ENCODE measurements at places on chromosomes 12 and 14.
A peak's percentile ranks its signal among the peaks of the same experiment; 100 is the strongest.

DNA sequence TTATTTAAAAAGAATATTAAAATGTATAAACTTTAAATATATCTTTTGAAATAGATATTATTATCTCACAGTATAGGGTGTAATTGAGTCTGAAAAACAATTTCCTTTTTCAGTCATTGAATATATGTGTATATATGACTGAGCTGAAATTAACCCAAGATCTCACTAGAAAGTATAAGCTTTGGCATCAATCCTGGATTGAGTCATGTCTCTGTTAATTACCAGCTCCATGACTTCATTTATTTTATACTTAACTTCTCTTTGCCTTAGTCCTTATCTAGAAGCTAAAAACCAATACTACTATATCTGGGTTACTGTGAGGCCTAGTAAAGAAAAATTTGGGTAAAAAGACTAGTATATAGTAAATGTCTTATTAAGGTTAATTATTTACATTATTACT is 1020.3 kb downstream of the LRFN5 start:
- DNase-seq, result no peak

DNA sequence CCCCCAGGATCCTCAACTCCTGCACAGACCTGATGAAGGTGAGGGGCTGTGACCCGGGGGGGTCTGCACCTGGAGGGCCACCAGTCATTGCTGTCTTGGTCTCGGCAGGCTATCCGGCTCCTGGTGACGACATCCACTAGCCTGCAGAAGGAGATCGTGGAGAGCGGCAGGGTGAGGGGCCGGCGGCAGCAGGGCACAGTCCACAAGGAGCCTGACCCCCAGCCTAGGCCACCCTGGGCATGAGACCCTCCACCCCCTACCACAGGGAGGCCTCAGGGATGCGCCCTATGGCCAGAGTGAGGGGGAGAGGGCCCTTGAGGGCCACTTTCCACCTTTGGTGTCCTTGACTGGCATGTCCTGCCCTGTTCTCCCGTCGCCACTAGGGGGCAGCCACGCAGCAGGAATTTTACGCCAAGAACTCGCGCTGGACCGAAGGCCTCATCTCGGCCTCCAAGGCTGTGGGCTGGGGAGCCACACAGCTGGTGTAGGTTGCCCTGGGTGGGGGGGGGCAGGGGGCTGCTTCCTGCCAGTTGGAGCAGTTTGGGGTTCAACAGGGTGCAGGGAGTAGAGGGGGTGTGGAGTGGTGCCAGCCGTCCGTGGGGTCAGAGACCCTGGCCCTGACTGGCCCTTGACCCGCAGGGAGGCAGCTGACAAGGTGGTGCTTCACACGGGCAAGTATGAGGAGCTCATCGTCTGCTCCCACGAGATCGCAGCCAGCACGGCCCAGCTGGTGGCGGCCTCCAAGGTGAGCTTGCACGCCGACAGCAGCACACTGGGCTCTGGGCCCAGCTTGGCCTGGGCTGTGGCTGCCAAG is 25.0 kb downstream of the HIP1R start:
- peak; percentile 72 for DNase-seq

DNA sequence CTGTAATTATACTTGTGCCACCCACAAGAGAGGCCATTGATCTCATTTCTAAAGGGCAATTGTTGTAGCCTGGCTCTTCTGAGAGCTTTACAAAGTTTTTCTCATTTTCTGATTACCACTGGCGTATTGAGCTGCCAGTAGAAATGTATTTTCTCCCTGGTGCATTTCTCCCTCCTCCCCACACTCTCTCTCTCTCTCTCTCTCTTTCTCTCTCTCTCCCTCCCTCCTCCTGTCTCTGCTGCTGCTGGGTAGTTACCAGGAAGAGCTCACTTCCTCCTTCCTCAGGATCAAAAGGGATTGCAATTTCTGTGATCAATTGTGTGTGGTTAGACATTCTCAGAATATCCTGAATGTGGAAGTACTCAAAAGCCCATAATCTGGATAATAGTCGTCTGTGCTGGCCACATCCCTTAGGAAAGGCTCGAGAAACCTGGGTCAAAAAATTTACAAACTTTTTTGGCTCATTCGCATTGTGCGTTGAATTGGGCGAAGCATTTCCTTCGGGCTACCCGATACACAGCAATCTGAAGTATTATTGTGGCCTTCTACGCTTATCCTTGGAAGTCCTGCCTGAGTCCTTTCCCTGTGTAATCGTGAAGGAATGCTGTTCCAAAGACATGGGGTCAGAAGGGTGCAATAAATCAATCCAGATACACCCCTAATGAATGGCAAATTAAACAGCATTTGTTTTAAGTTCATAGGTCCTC is 254.8 kb downstream of the MSRB3 start:
- no peak for DNase-seq

- no peak for DNase-seq
These were observed 267.7 kb downstream of the MED13L start for GRCh38 chr12:116009805-116010204.

- no peak for DNase-seq
These were observed 191.3 kb downstream of the ANO6 start for GRCh38 chr12:45406988-45407850.

GRCh38 chr14:68362846-68363245 is 430.0 kb downstream of the ZFP36L1 start:
- no peak for DNase-seq

- no peak for DNase-seq
These were observed 1077.0 kb downstream of the LRFN5 start for GRCh38 chr14:42683707-42684106.

DNA sequence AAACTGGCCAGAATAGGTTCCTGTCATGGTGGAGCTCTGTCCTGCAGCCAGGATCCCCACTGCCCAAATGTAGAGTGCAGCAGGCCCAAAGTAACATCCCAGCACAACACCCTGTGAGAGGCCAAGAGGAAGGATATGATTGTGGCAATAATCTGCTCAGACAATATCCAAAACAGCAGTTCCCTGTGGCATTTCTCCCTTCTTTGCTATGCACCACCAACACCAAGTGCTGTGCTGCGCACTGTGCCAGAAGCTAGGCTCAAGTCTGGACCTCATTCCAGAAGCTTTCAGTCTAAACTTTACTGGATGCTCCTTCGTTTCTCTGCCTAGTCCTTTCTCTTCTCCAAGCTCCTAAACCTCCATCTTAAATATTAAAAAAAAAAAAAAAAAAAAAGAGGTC is 33.4 kb downstream of the SLC11A2 start:
- DNase-seq, result no peak

- DNase-seq, result no peak
These were observed 377.3 kb downstream of the EMP1 start for GRCh38 chr12:13573698-13574321.

DNA sequence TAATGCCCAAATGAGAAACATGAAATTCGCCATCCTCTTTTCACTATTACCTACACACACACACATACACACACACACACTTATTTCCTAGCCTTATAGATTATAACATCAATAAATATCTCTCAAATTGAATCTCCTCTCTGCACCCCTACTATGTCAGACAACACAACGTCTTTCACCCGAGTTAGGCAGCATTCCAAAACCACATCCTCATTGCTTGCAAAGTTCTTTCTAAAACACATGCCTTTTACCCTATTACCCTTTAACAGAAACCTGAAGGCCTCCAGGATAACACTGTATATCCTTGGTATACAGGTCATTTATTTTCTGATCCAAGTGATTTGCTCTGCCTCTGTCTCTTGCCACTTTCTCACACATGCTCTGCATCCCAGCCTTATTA is 56.3 kb downstream of the KCNH5 start:
- DNase-seq, result no peak

DNA sequence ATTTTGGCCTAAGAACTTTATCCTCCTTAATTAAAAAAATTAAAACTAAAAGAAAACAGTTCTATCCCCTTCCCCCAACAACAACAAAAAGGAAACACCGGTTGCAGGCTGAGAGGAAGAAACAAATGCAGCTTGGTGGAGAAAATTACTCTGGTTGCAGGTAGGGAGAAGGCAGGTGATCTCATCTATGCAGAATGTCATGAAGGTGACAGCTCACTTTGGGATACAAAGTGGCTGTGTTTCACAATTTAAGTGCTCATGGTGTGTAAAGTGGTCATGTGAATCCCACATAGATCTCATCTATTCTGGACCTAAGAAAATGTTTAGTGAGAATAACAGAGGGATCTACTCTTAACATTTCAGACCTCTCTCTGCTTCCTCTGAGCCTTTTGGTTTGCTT is 219.7 kb upstream of the PKP2 start:
- DNase-seq, result no peak

- no peak for DNase-seq
These were observed 208.6 kb downstream of the BTG1 start for GRCh38 chr12:91937009-91937408.

DNA sequence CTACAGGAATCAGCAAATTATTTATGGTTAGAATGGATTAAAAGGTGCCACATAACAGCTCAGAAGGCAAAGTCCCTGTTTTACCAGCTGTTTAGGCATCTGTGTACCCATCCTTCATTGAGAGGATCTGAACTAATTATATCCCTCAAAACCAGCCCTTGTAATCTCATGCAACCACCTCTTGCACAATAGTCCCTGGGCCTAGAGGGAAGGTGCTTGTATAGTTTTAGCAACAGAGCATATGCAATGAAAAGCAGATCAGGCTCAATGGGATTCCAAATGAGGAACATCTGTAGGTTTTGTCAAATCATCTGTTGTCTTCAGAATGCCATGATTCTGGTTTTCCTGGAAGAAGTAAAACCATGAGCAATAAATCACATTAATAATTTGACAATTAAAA is 26.0 kb upstream of the GLIPR1L2 start:
- DNase-seq, result no peak

DNA sequence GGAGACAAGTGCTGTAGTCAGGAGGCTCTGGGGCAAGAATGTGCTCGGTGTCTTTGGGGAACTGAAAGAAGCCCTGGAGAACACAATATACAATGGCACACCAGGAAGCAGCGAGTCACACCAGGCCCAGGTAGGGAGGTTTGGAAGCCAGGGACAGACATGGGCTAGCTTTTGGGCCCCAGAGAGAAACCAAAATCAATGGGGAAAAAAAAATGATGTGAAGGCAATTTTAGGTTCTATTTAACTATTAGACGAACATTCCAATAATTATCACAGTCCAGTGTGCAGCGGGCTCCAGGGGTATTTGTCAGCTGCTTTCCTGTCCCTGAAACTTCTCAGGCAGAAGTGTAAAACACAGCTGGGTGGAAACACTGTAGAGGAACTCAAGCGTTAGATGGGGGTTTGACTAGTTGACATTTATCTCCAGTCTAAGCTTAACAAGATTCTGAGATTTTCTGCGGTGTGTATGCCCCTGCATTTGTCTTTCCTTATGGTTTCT is 21.8 kb upstream of the EGLN3 start:
- DNase-seq, result no peak

DNA sequence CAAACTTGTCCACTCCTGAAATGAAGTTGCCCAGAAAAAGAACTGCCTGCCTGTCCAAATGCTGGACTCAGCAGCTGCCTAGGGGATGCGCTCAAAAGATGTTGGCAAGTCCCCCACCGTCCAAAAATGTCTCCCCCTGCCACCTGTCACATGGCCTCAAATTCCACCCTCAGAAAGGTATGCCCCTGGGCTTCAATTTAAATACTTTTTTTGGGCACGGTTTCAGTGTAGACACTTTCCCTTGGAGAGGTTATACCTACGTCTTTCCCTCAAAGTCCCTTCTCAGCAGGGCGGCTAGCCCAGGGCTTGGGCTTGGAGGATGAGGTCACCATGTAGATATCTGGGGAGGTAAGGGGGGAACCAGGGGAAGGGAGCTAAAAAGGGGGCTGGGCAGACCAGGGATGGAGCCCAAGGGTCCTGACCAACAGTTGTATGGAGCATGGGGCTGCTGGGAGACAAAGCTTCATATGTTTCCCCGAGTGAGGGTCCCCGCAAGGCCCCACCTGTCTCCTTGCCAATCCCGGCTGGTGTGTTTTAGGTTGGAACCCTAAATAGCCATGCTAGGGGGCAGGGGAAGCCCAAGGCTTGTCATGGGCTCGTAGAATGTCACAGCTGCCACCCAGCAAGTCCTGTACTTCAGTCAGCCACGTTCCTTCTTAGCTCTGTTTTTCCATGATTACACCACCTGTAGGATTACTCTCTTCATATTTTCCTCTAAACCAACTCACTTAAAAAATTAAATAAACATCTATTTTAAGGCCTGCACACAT is 131.2 kb upstream of the TBX3 start:
- no peak for DNase-seq

DNA sequence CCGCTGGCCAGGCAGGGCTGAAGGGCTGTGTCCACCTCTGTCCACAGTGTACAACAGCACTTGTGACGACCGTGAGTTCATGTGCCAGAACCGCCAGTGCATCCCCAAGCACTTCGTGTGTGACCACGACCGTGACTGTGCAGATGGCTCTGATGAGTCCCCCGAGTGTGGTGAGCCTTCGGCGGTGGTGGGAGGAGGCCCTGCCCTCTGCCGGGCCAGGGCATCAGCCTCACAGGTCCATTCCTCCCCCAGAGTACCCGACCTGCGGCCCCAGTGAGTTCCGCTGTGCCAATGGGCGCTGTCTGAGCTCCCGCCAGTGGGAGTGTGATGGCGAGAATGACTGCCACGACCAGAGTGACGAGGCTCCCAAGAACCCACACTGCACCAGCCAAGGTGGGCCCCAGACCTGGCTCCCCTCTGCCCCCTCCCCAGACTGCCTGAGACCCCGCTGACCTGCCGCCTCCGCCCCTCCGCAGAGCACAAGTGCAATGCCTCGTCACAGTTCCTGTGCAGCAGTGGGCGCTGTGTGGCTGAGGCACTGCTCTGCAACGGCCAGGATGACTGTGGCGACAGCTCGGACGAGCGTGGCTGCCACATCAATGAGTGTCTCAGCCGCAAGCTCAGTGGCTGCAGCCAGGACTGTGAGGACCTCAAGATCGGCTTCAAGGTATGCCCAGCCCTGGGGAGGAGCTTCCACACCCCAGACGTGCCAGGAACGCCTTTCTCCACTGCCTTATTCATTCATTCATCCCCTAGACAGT is 20.8 kb upstream of the NXPH4 start:
- DNase-seq, result no peak

- peak; percentile 42 for DNase-seq
These were observed at the start of gene NDRG2 for GRCh38 chr14:21024585-21025370. Gene NDRG2 (minus strand): TSS chr14:21025061. CDS start chr14:21023315, 1,746 bp downstream.

GRCh38 chr12:65653946-65654629 is 170.2 kb upstream of the HMGA2 start:
- no peak for DNase-seq

DNA sequence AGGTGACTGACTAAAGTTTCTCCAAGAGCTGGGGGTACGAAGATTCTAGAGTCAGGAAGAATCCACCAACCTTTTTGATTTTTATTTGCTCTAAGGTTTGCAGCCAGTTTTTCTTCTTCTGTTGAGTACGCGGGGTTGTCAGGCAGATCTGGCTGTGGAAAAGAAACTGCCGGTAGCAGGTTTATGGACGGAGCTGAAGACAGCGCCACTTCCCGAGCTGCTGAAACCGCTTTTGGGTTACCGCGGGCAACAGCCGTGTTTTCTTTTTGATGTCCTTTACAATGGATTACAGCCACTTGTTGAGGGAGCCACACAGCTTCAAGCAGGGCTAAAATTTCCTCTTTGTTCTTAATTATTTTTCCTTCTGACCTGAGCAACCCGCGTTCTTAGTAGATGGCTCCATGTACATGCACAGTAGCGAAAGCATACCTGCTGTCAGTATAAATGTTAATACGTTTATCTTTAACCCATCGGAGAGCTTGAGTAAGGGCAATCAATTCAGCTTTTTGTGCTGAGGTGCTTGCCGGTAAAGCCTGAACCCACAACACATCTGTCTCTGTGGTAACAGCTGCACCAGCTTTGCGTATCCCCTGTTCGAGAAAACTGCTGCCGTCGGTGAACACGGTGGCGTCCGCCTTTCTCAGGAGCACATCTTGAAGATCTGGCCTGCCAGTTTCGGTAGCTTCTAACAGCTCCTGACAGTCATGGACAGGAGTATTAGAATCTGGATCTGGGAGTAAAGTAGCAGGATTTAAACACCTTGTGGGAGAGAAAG is 674.3 kb downstream of the TMEM121 start:
- no peak for DNase-seq
